ENCODE measurements at places on chromosomes 12 and 14. TPM values are rescaled to one million over a fixed set of nuclear protein-coding genes. Genes with fewer than 3 reads are reported as not detected.

Gene PROX2
- not detected for total RNA-seq

Gene OR4E2
- not detected for total RNA-seq

Gene TMEM179
- not detected for total RNA-seq

Gene SLC5A8
- total RNA-seq, result not detected

Gene PDE3A
- total RNA-seq, result 3.8 TPM
